Hematopoietic multipotent progenitor cell treated with erythropoietin and hydrocortisone succinate and interleukin-3 and kit ligand, for 15 days (in vitro differentiated cells): ENCODE measurements at places on chromosomes 6 and 20.

DNA sequence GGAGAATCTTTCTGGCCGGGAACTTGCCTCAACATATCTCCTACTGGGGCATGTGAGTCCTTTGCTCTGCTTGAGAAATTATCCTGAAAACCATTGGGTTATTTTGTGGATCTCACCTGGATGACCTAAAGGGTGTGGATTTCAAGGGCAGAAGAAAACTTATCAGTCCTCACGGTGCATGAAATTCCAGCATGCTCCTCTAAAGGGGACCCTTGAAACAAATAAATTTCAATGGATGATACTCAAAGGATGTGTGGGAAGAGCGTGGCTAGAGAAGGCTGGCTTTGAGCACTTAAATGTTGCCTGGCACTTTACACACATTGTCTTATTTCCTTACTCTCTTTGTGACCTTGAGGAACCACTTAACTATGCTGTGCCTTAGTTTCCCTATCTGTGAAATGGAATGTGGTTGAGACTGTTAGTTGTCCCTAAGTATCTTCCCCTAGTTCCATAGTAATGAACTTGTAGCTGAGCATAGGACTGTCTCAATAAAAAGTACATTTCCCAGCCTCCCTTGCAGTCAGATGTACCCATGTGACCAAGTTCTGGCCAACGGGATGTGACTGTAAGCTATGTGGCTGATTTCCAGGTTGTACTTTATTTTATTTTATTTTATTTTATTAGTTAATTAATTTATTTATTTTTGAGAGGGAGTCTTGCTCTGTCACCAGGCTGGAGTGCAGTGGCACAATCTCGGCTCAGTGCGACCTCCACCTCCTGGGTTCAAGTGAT lies 81.9 kb upstream of the PTPN1 start:
- DNase-seq = no peak

DNA sequence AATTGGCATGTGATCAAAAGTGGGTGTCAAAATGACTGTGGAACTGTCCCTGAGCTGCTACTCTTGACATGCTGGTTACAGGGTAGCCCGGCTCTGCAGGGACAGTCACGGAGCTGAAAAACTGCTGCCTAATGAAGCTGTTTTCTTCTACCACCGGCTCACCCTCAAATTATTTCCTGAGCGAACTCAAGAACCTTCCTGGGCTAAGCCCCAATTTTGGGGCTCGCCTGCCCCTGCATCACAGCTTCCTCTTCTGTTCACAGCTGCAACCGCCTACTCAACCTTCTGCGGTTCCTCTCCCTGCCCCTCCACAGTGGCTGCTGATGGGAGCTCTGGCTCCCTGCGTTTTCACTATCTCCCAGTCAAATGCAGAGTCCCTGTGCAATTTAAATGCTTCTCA lies 110.8 kb upstream of the MLN start:
- DNase-seq = no peak

DNA sequence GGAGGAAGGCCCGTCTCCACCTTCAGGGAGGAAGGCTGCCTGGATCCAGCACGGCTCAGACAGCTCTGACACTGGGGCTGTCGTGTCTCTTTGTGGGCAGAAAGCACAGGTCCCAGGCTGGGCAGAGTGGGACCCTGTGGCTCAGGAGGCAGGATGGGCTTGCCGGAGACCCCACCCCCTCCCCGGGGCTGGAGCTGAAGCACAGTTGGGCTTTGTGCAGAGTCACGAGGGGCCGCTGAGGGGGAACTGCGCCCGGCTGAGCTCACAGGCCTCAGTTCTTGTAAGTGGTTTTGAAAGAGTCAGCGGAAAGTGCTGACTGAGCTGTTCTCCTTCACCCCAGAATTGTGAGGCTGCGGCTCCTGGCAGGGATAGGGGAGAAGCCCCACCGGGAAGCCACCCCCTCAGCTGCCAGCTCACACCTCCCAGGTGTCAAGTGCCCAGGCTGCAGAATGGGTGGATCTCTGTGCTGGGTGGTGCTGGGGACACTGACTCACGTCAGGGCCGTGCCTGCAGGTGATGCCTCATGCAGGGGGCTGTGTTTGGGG lies 145.5 kb upstream of the RNF24 start:
- no peak for DNase-seq

- no peak for DNase-seq
Observed at GRCh38 chr6:101534386-101534785, 140.9 kb downstream of the GRIK2 start.

DNA sequence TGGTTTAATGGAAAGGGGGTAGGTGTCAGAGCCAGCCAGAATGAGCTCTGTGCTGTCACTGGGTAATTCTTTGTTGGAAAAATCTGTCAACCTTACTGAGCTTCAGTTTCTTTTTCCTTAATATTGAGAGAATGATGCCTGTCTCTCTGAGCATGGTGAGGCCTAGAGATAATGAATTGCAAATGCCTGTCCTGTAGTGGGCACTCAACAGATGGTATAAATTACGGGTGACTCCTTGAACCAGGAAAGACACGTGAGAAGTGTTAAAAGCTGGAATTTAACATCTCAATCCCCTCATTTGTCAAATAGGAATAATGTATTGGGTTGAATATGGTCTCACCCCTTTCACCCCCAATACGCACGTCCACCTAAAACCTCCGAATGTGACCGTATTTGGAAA lies 74.9 kb downstream of the ADTRP start:
- DNase-seq = no peak

DNA sequence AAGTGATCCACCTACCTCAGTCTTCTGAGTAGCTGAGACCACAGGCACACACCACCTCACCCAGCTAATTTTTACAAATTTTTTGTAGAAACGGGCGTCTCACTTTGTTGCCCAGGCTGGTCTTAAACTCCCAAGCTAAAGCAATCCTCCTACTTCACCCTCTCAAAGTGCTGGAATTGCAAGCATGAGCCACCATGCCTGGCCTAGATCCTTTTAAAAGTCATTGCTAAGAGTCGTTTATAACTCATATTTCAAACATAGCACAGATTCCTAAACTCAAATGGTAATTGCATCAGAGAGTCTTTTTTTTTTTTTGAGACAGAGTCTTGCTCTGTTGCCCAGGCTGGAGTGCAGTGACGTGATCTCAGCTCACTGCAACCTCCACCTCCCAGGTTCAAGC lies 7.7 kb upstream of the SAMHD1 start:
- no peak for DNase-seq

GRCh38 chr6:98797217-98797994 lies 37.0 kb upstream of the POU3F2 start:
- DNase-seq = no peak

DNA sequence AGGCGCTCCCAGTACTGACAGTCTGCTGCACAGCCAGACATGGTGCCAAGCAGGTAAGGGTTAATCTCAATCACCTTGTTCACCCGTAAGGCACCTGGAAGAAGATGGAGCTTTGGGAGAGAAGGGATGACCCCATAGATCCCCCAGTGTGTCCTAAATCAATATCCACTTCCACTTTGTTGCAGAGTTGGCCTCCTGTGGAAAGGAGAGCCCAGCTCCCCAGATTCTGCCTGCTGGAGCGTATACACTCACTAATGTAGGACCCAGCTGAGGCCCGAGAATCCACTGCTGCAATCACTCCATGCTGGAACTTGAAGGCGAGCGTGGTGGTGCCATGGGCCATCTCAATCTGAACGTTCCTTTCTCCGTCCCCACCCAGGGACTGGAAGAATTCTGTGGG lies 1.2 kb downstream of the PSMB8 start:
- DNase-seq = no peak

GRCh38 chr20:61765871-61766654 lies 299.6 kb downstream of the TAF4 start:
- DNase-seq = no peak

DNA sequence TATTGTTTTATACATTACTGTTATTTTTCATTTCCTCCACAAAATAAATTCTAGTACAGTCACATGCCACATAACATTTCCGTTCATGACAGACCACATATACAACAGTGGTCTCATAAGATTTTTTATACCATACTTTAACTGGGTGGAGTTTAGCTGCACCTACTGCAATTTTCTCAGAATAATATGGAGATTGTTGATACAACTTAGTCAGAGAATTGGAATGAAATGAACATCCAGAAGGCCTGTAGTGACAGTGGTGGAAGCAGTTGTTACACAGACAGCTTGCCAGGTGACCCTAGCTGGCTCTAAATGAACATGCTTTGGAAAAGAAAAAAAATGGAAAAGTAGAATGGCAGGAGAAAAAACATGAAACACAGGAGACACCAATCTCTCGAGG lies 183.2 kb upstream of the TCF21 start:
- DNase-seq = no peak

GRCh38 chr6:63275953-63276352 lies 43.8 kb downstream of the LGSN start:
- no peak for DNase-seq

GRCh38 chr20:50559856-50560638 lies 49.9 kb downstream of the PTPN1 start:
- DNase-seq = no peak

GRCh38 chr20:35134472-35134871 lies 12.7 kb downstream of the EDEM2 start:
- no peak for DNase-seq

- DNase-seq = no peak
Observed at GRCh38 chr6:148611213-148611612, 135.6 kb upstream of the UST start.

GRCh38 chr6:25022140-25022553 lies 86.4 kb upstream of the RIPOR2 start:
- no peak for DNase-seq

- DNase-seq = no peak
Observed at GRCh38 chr20:32558526-32558925, 26.6 kb downstream of the NOL4L start.

DNA sequence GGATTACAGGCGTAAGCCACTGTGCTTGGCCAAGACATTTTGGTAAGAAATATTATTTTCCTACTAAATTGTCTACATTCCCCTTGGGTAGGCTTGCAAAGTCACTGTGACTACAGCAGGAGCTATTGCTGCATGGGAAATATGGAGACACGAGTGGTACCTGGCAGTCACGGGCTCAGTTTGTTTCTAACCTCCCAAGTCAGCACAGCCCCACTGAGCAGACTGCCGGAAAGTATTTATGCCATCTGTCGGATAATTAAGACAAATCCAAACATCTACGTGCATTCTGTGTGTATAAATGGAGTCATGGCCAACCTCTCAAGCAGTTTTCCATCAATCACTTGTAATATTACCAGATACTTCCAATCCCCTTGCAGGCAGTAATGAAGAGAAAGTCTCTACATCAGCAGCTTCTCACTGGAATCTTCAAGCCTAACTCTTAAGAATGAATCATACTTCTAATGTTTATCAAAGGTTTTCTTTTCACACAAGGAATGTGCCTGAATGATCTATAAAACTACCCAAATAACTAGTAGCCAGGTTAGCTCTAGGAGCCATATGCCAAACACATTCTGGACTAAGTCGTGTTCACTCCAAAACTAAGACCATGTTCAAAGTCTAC lies 20.1 kb downstream of the PSMB1 start:
- DNase-seq = no peak

DNA sequence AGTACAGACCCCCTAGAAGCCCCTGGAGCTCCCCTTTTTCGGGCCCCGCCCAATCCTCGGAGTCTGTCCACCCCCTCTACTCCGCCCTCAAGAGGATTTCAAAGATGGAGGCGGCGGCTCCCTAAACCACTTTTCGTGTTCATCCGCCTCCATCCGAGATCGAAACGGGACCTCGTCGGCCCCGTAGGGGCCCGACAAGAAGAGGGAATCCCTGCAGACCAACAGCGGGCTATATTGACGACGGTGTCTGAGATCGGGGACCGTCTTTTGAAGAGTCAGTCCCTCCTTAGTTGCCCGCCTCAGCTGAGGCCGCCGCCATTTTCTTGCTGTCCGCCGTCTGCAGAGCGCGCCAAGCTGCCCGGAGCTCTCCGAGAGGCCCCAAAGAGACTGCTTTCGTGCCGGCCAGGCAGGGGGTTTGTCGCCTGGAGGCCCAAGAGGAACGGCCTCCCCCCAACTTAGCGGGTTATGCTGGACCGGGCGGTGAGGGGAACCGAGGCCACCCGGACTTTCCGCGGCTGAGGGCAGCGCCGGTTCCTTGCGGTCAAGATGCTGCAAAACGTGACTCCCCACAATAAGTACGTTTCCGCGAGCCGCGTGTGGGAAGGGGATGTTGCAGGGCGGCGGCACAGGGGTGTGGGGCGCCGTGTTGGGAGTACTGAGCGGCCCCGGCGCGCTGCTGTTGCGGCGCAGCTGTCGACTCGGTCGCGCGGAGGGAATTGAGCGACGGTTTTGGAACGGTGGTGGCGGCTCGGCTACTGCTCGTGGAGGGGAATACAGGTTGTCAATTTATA lies 4.2 kb downstream of the BRD2 start:
- no peak for DNase-seq

DNA sequence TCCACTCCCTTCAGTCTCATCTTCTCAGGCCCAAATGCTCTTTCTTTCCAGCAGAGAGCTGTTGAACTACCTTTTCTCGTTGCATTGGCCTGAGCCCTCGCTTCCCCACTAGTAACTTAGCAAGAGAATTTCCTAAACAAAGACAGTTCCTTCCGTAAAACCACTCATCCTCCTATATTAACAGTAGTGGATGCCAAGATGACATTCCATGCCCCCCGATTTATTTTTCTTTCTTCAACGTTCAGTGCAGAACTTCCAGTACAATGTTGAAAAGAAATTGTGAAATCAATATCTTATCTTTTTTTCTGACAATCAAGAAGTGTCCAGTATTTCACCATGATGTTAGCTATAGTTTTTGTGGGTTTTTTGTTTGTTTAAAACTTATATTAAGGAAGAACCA lies 45.8 kb downstream of the SOX4 start:
- no peak for DNase-seq

GRCh38 chr6:8991844-8992243 lies 556.5 kb upstream of the SLC35B3 start:
- no peak for DNase-seq

DNA sequence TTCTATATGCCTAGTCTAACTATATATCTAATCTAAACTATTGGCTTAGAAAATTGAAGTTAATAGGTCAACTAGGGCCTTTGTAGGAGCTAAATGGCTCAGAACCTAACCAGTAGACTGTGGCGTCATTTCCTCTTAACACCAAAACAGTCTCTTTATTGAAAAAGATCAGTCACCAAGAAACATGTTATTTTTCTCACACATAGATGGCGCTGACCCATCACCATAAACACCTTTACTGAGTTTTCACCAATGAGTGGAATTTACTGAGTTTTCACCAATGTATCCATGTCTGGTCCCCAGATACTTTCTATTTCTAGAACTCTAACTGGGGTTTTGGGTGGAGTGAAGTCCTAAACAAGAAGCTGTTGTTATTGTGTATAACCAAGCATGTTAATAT lies 636.0 kb downstream of the BCKDHB start:
- no peak for DNase-seq

- DNase-seq = no peak
Observed at GRCh38 chr20:14700639-14700960, 363.2 kb upstream of the FLRT3 start.

DNA sequence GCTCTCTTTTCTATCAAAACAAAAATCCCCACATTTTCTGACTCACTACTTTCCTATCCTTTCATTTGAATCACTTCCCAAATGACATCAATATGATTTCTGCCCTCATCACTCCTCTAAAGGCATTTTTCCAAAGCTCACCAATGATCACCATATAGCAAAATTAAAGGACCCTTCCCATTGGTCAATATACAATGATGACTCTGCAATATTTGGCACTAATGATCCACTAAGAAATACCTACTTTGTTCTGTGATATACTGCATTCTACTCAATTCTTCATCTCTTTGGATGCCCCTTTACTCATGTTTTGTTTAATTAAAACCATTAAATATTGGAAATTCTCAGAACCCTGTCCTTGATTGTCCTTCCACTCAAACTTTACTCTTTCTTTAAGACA lies 200.3 kb upstream of the PTCHD4 start:
- DNase-seq = no peak
